ENCODE measurements at places on chromosomes 7 and 10.

DNA sequence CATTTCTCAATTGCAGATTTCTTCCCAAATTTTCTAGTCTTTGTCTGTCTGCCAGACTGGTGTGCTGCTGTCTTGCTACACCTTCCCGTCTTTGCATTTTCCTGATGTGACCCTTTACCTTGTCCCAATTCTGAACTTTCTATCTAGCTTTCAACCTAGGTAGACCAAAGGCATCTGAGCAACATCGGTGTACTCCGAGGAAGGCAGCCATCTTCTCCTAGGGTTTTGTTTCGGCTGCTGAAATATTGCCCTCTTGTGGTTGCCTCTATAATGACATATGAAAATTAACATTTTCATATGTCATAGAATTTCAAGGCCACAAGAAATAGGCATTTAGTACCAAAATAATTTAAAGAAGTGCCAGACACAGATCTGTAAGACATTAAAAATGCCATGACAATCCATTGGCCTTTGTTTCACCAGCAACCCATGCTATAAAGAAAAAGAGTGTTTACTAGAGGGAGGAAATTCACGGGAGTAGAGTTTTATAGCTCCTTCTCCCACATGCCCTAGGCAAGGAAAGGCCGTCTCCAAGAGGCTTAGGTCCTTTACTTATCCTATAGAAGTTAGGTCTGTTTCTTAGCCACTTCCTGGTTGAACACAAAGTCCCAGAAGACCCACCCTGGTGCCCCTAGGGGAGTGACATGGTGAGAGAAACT is 23.4 kb downstream of the OR9A2 start:
- no peak for DNase-seq

DNA sequence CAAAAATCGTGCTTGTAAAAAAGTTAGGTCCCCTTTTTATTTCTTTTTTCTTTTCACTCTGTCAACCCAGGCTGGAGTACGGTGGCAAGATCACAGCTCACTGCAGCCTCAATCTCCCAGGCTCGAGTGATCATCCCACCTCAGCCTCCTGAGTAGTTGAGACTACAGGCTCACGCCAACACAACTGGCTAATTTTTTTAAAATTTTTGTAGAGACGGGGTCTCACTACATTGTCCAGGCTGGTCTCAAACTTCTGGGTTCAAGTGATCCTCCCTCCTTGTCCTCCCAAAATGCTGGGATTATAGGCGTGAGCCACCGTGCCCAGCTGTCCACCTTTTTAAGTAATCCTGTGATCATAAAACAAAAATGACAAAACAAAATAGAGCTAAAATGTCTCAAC is 19.4 kb upstream of the ARHGAP12 start:
- DNase-seq: no peak

- no peak for DNase-seq
Measured at GRCh38 chr7:84844771-84845170, 342.1 kb downstream of the SEMA3D start.

GRCh38 chr7:55073976-55074528 is 55.2 kb downstream of the EGFR start:
- DNase-seq: peak; percentile 92

- no peak for DNase-seq
Measured at GRCh38 chr7:46126675-46127300, 205.7 kb upstream of the IGFBP3 start.

- DNase-seq: no peak
Measured at GRCh38 chr7:149179241-149179640, 16.1 kb upstream of the ZNF282 start.

GRCh38 chr7:46848944-46849343 is 733.0 kb downstream of the TNS3 start:
- DNase-seq: no peak

DNA sequence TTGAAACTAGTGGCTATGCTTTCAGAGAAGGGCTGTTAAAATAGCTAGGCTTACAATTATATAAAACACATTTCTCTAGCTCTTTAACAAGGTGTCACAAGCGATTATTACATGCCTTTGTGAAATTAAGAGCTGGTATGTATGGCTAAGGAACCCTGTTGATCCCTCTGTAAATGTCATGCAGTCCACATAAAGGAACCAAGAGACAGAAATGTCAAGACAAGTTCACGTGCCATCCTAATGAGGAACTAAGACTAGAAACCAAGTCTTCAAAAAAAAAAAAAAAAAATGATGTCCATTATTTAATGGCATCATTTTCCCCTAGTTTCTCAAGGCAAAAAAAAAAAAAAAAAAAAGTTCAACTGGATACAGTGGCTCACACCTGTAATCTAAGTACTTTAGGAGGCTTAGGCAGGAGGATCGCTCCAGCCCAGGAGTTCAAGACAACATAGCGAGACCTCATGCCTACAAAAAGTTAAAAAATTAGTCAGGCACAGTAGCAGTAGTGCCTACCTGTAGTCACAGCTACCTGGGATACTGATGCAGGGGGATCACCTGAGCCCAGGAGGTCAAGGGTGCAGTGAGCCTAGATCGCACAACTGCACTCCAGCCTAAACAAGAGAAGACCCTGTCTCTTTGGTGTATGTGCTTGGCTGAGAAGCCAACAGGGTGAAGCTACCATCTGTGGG is 63.4 kb downstream of the SRPK2 start:
- no peak for DNase-seq

DNA sequence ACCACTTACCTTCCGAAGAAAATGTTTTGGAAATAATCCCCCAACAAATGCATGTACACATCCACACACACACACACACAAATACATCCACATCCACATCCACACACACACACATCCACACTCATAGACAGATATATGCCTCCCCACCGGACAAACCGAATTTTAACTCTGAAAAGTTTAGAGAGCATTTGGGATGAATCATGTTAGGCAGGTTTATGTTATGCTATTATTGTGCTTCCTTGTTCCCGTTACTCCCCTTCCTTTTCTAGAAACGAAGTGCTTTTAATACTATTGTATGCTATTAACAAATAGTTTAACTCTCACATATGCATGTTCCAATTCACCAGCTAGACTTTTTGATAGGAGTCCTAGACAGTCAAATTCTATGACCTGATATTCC is 91.5 kb downstream of the FAS start:
- no peak for DNase-seq

DNA sequence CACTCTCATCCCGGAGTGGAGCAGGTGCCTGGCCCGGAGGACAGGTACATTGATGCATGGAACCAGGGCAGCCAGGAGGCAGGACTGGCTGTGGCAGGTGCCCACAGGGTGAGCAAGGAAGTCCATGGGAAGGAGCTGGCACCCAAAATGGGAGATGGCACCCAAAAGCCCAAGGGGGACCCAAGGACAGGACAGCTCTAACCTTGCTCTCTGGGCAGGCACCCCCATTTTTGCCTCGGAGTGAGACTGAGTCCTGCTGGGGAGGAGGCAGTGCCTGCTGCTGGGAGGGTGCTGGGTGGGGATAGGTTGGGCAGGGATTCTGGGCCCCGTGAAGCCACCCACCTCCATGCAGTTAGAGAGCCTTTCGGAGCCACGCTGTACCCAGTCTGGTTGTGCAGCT is 234.5 kb downstream of the TCERG1L start:
- no peak for DNase-seq

GRCh38 chr7:42065942-42066341 is 171.1 kb downstream of the GLI3 start:
- DNase-seq: no peak

DNA sequence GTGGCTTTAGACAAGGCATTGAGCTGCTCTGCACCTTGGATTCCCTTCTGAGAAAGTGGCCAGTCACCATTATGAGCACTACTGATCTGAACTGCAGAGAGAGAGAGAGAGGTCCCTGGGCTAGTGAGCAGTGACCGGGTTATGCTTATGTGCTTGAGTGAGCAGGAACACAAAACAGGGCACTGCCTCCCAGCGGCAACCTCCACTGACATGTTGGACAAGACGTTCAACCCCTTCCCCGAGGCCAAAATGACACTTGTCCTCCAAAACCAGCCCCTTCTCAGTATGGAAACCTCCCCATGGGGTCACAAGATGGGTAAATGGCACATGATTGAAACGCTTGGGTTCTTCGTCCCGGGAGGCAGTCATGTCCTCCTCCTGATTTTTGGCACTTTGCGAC is 339.4 kb upstream of the ZMIZ1 start:
- no peak for DNase-seq

- DNase-seq: no peak
Measured at GRCh38 chr7:107920048-107920772, 29.2 kb downstream of the DLD start.

All from HS-5 (cell line).